ENCODE measurements at places on chromosomes 5 and 9.
A peak's percentile ranks its signal among the peaks of the same experiment; 100 is the strongest.

GRCh38 chr5:28275931-28276330 is 1237.5 kb upstream of the CDH9 start:
- DNase-seq = no peak

GRCh38 chr9:76932757-76933156 is 26.8 kb upstream of the PRUNE2 start:
- no peak for DNase-seq

- DNase-seq = no peak
Measured at GRCh38 chr5:97670447-97670846, 487.4 kb upstream of the RIOK2 start.

- no peak for DNase-seq
Measured at GRCh38 chr9:76716085-76716672, 48.1 kb upstream of the PCA3 start.

DNA sequence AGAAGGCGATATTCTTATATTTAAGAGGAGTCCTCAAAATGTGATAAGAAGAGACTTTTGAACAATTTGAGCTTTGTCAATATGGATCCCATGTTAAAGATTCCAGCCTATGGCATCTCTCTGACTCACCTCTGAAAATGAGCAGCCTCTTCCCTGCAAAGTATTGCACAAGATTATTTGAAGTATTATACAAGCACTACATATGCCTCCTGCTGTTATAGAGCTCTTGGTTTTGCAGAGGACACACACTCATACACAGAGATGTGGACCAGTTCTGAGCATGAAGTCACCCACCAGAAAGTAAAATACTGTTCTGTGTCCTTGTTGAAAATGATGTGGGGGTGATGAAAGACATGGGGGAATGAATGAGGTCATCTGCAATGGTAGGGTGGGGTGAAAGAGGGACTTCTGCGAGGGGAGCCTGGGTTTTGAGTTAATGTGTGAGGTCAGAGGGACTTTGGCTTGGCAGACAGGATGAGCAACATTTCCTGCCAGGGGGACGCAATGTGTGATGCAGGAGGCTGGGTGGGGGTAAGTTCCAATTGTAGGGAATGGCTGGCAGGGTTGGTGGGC is 25.8 kb downstream of the FBXL7 start:
- no peak for DNase-seq

- peak; percentile 90 for DNase-seq
Measured at GRCh38 chr9:33817327-33818166, 587 bp downstream of the UBE2R2 start.
